ENCODE measurements at places on chromosomes 13 and 19. TPM values are rescaled to one million over a fixed set of nuclear protein-coding genes. Genes with fewer than 3 reads are reported as not detected.

GRCh38 chr19:38979812-38980211, 4.3 kb upstream of the FBXO17 start:
- no peak for DNase-seq

GRCh38 chr19:6269101-6269886, 10.5 kb downstream of the MLLT1 start:
- no peak for DNase-seq

DNA sequence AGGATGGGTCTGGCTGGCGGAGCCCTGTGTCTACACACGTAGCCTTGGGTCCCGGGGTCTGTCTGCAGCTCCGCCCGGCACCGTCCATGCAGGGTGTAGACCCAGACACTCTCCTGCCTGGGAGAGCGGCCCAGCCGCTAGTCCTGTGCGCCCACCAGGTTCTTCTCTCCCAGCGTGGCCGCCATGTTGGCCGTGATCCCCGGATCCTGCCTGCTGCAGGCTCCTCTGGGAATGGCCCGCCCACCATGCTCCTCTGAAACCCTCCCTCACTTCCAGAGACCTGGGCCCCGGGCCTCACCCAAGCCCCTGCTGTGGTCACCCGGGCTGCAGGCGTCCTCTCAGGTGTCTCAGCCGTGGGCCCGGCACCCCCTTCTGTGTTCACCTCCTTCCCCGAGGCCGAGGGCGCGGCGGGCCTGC, 57.7 kb upstream of the MCF2L start:
- DNase-seq: no peak

The SIGLEC14 gene
- not detected for total RNA-seq

DNA sequence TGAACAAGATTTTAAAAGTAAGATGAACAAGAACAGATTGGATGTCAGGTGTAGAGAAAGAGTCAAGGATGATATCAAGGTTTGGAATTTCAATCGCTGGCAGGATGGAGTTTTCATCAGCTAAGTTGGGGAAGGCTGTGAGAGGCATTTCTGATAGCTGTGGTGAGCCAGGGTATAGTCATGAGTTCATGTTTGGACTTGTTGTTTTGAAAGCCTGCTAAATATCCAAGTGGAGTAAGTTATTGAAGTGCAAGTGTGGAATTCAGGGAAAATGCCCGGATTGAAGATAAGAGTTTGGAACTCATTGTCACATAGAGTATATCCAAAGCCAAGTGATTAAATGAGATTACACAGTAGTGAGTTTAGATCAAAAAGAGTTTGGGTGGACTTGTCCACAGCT, 11.0 kb upstream of the EPSTI1 start:
- no peak for DNase-seq

DNA sequence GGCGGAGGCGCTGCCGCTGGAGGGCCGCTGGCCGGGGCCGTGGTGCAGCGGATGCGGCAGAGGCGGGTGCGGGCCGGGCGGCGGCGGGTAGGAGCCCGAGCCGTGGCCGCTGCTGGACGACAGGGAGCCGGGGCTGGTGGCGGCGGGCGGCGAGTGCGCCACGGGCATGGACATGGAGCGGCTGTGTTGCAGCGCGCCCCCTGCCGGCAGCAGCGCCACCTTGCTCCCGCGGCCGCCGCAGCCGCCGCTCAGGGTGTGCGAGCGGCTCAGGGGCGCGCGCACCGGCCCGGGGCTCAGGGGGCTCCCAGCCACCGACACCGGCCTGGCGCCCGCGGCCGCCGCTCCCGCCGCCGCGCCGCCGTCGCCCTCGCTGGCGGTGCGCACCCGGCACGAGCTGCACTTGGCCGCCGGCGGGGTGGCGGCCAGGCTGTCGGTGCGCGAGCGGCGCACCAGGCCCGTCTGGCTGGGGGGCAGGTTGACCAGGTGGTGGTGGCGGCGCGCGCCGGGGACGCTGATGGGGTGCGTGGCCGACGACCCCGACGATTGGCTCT, 1.7 kb downstream of the IRS2 start:
- DNase-seq: peak; percentile 67

The ZNF283 gene
- total RNA-seq: 5.5 TPM

- DNase-seq: no peak
Observed at GRCh38 chr19:12665281-12665573, 1.3 kb downstream of the MAN2B1 start.

The IGFL3 gene
- total RNA-seq: not detected

DNA sequence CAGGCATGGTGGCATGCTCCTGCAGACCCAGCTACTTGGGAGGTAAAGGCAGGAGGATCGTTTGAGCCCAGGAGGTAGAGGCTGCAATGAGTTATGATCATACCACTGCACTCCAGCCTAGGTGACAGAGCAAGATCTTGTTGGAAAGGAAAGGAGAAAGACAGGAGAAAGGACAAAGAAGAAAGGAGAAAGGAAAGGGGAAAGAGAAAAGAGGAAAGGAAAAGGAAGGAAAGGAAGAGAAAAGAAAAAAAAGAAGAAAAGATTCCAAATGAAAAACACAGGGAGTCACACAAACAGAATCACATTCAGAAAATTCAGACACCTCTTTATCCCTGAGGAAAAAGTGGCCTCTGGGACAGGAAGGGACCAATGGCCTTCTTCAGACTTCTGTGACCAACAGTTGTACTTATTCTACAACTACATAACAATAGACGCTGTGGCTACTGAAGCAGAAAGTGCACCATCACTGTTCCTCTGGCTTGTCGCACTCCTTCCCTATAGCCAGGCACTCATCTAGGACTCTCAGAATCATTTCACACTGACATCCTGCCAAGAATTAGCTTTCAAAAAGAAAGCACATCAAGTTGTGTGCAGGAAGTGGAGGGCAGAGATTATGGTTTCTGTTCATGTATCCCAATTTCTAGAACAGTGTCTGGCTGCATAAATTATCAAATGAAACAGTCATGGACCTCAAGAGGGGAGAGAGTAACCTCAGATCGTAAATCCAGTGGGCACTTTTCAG, 5.9 kb downstream of the MTMR6 start:
- DNase-seq: no peak

- DNase-seq: peak; percentile 87
Observed at GRCh38 chr19:38684078-38684861, 36.8 kb downstream of the ACTN4 start.

- DNase-seq: peak; percentile 63
Observed at GRCh38 chr13:80040196-80040980, 300.5 kb downstream of the SPRY2 start.

- DNase-seq: no peak
Observed at GRCh38 chr19:10006335-10006708, 4.0 kb downstream of the COL5A3 start.

The LSM4 gene
- total RNA-seq: 261 TPM

DNA sequence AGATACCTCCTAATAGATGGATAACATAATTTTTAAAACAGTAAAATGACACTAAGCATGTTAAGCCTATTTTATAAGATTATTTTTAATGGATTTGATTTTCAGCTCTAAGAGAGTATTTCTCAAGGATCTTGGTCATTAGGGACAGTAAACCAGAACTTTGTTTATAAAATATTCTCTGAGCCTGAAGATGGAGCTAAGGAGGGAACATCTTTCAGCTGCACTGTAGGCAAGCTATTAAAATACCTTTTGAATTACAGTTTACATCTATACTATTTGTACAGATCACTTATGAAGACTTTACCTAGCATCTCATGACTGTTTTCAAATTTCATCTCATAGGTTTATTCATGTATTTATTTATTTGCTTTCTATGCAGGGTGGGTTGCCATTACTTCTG, 345.3 kb downstream of the MYO16 start:
- DNase-seq: no peak

GRCh38 chr19:18291590-18292461, 10.4 kb upstream of the JUND start:
- DNase-seq: peak; percentile 69

DNA sequence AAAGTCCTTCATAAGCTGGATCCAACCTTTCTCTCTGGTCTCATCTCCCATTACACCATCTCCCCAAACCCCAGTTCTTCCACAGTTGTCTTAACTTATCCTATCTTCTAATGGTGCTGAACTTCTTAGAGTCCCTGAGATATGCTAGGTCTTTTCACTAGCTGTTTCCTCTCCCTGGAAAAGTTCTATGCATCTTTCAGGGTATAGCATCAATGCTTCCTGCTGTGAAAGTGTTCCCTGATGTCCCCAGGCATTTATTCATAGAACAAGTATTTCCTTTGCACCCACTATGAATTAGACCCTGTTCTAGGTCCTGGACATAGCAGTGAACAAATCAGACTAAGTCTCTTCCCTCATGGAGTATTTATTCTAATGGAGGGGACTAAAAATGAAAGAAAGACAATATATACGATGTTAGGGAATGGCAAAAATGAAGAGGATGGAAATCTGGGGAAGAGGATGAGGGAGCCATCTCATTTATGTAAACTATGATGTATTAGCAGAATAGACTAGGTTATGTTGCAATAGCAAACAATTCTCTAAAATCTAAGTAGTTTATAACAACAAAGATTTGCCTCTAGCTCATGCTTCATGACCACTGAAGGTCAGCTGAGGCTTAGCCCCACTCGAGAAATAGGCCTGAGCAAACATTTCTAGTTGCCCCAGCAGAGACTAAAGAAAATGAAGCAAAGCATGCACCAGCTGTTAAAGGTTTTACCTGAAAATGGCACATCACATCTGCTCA, 120.0 kb downstream of the CYSLTR2 start:
- no peak for DNase-seq

GRCh38 chr13:34816908-34817665, 125.0 kb upstream of the NBEA start:
- DNase-seq: no peak

The GJA3 gene
- total RNA-seq: 0.10 TPM

The SLC5A5 gene
- total RNA-seq: 0.02 TPM

GRCh38 chr13:41317243-41317642, 6.2 kb downstream of the NAA16 start:
- DNase-seq: no peak

The NOTCH3 gene
- 50.5 TPM for total RNA-seq

- no peak for DNase-seq
Observed at GRCh38 chr13:48186722-48187121, 46.3 kb upstream of the ITM2B start.

- DNase-seq: no peak
Observed at GRCh38 chr19:801030-801860, 4.0 kb downstream of the PTBP1 start.
